ENCODE measurements at places on chromosomes 5 and 9.

- DNase-seq, result no peak
Observed at GRCh38 chr9:111350556-111350955, 20.5 kb upstream of the OR2K2 start.

DNA sequence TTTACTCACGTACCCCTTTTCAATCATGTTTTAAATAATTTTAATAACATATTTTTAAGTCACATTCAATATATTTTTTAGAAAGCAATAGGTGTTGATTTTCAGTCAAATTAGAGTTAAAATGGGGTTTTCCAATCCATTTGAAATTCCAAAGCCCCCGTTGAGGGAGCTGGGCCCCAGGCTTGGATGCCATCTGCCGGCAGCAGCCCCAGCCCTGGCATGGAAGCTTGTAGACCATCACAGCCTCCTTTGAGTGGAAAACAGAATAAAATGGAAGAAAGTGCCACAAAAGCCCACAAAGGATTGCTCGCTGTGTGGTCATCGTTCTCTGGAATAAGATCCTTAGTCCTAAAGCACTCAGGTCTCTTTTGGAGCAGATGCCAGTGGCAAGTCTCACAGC, 81.4 kb downstream of the SEMA5A start:
- DNase-seq, result no peak

- no peak for DNase-seq
Observed at GRCh38 chr5:140169410-140169809, 5.6 kb upstream of the CYSTM1 start.

DNA sequence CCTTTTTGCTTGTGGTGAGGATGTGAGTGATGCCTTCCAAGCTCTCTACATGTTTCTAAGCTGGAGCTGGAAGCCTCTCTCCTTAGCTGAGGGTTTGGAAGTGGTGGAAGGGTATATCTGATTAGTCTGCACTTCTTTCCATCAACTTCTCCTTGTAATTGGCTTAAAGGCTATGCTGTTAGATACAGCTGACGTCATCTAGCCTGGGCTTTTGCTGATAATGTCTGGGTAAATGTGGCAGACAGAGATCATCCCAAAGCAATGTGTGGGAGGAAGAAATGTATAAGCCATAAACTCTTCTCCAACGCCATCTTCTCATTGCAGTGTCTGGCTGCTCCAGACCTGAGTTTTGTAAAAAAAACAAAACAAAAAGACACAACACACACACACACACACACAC, 29.3 kb downstream of the ZNF354C start:
- DNase-seq, result no peak

DNA sequence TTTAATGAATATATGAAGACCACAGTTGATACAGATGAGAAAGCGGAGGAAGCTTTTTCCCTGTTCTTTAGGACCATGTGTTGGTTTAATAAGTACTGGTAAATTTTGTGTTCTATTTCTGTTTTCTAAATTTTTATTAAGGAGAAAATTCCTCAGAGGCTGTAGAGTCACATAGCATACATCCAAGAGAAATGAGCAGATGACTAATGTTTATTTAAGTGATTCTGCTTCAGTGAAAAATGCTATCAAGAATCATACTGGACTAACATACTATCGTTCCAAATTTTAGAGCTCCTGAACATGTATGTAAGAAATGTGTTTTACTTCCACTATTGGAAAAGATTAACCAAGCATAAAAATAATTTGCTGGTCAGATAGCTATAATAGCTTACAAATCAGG, 115.0 kb downstream of the KIAA1958 start:
- DNase-seq, result no peak

GRCh38 chr5:42621662-42622061, 135.0 kb upstream of the CCDC152 start:
- DNase-seq, result no peak

- no peak for DNase-seq
Observed at GRCh38 chr9:15211160-15211814, 95.7 kb downstream of the TTC39B start.

DNA sequence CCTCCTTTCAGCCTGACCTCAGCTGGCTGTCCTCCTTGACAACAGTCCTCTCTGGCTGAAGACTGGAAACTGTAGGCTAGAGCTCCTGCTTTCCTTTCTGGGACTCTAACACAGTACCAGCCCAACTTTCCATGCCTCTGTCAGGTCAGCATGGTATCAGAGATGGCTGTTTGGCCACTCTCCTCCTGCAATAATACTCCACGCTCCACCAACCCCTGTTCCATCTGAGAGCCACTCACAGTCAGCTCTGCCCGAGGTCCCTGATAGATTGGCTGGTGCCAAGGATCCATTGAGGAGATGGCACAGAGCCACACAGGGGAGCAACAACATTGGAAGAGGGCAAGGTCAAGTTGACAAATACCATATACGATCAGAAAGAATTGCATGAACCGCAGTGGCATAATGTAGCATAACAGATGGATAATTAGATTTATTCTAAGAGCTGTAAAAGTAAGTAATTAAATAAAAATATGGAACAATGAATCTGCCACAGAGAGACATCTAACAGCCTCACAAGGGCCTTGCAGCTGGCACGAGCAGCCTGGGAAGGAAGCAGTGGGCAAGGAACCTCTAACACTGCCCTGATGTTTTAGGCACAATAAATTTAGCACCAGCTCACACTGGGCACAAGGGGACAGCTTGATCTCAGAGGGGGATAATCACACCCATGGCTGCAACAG, 94.3 kb upstream of the LRRTM2 start:
- no peak for DNase-seq

DNA sequence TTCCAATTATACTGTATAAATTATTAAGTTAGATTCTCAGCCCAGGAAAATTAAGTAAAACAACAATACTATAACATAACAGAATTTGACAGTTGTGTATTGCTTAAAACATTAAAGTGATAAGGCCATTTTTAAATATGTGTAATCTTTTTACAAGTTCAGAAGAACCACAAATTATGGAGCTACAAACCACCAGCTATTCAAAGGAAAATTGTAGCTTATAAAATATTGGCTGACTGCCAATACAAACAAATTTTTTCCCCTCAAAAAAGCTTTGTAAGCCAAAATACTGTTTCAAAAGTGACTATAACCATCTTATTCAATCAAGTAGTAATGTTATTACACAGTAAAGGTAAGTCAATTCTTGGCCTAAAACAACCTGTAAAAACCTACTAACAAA, 21.9 kb downstream of the STRBP start:
- no peak for DNase-seq

DNA sequence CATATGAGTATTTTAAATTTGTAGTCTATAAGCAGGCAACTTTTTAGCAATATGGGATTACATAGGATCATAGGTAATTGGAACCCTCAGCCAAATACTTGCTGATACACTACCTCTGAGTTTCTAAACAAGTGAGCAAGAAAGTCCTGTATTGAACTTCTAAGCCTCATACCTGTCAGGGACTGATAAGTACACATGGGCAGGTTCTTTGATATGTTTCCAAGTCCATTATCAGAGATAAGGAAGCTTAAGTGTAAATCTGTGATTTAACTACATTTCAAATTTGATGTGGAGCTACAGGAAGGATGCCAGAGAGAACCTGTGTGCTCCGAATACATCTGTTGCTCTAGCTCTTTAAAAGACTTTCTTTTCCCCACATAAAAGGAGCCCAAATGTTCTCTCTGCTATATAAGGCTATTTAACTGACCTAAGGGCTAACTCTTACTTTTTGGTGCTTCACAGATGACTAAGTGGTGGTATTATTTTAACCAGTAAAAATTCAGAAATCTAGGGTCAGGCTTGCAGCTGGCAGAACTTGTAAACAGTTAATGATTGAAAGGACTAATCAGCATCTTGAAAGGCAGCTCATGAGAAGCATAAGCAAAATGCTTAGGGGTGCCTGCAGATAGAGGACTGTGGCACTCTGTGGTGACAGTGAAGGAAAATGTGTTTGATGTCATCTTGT, 228.6 kb downstream of the NR3C1 start:
- DNase-seq, result no peak

DNA sequence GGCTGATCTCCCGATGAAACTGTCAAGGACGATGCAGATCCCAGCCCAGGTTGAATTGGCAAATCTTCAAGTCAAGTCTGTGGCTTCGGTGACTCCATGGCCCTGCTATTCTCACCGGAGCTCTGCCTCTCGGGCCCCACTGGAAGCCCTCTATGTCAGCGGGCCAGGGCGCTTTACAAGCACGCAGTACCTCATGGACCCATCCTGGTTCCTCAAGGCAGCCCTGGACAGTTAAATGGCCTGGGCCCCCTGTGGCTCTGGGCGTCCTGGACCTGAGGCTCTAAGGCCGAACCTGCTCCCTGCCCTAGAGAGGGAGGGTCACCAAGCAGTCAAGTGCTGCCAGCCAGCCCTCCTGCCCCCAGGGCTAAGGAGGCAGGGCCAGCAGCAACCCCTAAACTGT, 45.3 kb downstream of the STC2 start:
- DNase-seq, result no peak

DNA sequence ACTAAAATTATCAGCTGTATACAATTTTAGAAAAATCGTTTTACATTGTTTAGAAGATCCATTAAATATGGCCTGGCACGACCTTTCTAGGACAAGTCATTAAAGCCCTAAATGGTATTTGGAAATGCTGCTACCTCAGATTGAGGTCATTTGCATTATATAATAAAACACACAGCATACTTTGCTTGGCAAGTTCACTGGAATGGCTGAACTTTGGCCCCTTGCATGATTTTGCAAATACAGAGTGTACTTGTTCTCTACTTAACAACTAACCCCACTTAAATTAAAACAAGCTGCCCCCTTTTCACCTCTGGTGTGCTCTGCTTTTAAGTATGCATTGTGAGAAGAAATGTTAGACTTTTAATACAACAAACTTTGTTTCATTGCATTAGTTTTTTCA, 860.1 kb downstream of the PTPRD start:
- DNase-seq, result no peak

GRCh38 chr5:173333925-173334661, 5.9 kb upstream of the STC2 start:
- DNase-seq, result no peak

GRCh38 chr5:145856285-145856818, 16.5 kb downstream of the GRXCR2 start:
- DNase-seq, result no peak

GRCh38 chr5:108560581-108560980, 178.7 kb upstream of the FBXL17 start:
- no peak for DNase-seq

DNA sequence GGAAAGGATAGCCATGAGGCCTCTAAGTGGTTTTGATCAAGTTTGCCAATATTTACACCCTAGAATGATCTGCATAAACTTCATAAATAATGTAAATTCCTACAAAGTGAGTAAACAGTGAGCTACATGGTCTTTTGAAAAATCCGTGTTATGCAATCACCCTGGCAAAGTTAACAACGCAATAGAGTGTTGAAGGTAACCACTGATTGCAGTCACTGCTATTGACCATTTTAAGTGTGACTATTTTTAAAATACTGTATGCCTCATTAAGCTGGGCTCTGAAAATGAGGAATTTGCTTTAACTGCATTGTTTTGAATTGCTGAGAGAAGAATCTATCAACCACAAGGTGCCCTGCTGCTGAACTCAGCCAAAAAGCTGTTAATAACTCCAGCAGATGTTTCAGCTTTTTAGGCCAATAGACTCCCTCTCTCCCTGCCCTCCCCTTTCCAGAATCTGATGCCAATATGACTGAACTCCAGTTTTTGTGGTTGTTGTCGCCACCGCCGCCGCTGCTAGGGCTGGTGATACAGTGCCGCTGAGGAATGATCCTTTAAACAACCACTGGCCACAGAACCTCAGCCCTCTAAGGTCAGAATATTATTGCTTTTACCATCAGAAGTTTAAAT, 35.3 kb upstream of the SMARCA2 start:
- no peak for DNase-seq

DNA sequence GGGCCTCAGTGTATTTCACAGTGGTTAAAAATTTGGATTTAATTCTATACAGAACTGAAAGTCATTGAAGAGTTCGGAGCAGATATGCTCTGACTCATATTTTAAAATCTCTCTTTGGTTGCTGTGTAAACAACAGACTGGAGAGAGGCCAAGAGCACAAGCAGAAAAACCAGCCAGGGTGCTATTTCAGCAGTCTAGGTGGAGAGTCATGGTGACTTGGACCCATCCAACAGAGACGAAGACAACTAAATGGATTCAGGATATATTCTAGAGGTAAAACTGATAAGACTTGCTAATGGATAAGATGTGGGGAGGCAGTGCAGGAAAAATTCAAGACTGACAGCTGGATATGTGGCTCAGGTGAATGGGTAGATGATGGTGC, 168.9 kb downstream of the MAPKAP1 start:
- DNase-seq, result peak; percentile 49

DNA sequence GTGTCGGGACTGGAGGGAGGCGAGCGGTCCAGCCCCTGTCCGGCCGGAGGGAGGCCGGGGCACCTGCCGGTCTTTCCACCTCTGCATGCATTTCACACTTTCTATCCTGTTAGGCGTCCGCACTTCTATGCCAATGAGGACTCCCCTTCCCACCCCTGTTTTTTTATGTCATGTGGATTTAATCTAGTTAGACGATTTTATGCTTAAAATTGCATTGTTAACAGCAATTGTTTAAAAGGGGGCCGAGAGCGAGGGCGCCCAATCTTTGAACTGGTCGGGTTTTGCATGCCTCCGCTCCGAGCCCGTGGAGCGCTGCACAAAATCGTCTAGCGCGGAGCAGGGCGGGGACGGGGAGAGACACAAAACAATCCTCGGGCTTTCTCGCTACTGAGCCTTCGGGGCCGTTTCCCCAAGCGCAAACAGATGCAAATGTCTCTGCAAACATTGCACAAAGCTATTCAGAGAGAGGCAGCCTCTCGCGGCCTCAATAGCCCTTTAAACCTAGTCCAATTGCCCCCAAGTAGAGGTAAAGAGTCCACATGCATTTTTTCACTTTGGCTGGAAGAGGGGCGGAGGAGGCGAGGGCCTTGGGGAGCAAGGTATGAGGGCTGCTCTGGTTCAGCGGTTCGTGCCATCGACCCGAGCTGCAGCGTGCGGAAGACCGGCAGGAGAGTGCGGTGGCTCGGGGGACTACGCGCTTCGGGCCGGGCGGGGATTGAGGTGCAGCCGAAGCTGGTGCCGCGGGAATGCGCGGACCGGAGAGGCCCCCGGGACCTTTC, 37.5 kb upstream of the TIFAB start:
- DNase-seq, result no peak

GRCh38 chr5:137621861-137622823, 113.7 kb downstream of the KLHL3 start:
- no peak for DNase-seq

GRCh38 chr5:139298242-139298641, 4.7 kb downstream of the MATR3 start:
- DNase-seq, result no peak

- DNase-seq, result no peak
Observed at GRCh38 chr9:7150153-7150890, 392.5 kb downstream of the KDM4C start.

GRCh38 chr5:135821802-135822201, 12.7 kb upstream of the SLC25A48 start:
- peak; percentile 66 for DNase-seq

- DNase-seq, result no peak
Observed at GRCh38 chr9:97682242-97682641, 14.9 kb downstream of the XPA start.

GRCh38 chr9:129121483-129121882, 10.3 kb downstream of the PTPA start:
- DNase-seq, result no peak
